ENCODE measurements at places on chromosomes 12 and 14.

DNA sequence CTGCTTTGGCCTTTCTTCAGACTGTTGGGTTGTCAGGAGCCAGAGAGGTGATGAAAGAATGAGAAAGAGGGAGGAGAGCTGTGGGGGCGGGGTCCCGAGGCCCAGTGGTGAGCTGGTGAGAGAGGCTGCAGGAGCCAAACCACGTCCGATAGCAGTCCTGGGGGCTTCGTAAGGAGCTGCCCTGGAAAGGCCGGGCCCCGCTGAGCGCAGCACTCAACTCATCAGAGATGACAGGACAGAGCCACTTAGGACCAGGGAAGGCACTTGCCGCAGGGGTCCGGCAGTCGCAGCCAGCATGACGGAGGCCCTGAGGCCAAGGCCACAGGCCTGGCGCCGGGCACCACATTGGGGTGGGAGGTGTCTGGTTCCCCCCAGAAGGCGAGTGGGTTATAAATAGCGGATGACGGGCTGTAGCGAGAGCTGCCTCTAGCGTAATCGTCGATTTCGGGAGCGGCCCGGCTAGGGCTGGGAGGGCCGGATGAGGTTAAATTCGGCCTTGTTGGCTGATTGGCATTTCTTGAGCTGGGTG, 179.0 kb downstream of the TSPAN9 start:
- no peak for DNase-seq

- DNase-seq: no peak
Observed at GRCh38 chr14:22318951-22319350, 270.1 kb downstream of the DAD1 start.

DNA sequence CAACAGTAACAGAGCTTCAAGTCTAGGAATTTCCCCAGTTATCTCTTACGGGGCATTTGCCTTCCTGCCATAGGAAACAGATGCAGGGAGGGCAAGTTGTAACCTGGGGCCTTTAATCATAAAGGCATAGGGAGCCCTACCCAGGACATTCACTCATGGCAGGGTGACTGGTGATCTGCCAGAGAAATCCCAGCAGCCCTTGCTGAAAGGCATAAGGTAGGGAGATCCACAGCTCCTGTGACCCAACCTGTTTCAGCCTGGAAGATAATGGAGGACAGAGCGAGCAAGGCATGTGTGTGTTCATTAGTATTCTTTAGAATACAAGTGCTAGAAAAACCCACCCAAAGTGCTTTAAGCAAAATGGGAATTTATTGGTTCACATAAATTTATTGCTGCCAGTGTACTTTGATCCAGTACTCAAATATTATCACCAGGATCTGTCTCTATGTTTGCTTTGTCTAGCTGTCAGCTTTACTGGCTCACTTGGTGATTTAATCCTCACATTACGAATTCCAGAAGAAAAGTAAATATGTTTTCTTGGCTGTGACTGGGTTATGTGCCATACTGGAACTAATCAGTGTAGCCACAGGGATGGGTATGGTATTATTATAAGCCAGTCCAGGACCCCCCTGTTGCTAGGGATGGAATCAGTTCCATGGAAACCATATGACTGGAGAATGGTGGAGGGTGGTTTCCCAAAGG, 21.1 kb upstream of the AKAP6 start:
- DNase-seq: no peak

- no peak for DNase-seq
Observed at GRCh38 chr14:67562025-67562775, 29.1 kb downstream of the PLEKHH1 start.

DNA sequence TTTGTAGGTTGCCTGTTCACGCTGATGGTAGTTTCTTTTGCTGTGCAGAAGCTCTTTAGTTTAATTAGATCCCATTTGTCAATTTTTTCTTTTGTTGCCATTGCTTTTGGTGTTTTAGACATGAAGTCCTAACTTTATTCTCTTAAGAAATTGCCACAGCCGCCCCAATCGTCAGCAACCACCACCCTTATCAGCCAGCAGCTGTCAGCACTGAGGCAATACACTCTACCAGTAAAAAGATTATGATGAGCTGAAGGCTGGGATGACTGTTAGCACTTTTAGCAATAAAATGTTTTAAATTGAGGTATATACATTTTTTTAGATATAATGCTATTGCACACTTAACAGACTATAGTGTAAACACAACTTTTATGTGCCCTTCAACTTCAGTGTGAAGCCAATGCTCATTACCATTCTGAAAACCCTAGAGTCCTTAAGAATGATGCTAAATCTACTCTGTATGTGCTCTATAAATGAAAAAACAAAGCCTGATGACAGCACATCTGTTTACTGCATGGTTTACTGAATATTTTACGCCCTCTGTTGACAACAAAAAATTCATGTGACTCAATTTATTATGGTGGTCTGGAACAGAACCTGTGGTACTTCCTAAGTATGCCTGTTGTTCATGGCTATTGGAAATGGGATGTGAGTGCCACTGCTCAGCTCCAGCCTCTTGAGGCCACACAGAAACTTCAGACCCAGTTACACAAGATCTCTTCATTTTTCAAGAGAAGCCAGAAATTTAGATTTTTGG, 197.4 kb downstream of the DUSP6 start:
- DNase-seq: no peak

Data from NCI-H1436 treated with DMSO at 0.1 percent for 48 hours (cell line).